NCI-H524 (cell line): ENCODE measurements at places on chromosomes 5 and 9.

DNA sequence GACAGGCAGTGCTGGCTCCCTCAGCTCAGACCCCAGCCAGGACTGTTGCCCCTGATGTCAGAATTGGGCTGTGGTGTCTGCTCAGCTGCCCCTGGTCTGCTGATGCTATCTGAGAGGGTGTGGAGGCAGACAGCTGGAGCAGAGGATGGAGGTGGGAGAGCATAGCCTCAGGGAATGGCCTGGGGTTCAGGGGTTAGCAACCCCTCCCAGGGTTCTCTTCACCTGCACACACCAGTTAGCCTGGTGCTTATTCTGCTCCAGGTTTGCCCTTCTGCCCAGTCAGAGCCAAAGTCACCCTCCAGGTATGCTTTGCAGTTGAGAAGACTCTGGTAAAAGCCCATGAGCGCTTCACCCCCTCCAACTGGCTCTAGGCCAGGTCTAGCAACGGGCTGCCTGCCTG, 109.8 kb downstream of the SAXO1 start:
- no peak for DNase-seq

DNA sequence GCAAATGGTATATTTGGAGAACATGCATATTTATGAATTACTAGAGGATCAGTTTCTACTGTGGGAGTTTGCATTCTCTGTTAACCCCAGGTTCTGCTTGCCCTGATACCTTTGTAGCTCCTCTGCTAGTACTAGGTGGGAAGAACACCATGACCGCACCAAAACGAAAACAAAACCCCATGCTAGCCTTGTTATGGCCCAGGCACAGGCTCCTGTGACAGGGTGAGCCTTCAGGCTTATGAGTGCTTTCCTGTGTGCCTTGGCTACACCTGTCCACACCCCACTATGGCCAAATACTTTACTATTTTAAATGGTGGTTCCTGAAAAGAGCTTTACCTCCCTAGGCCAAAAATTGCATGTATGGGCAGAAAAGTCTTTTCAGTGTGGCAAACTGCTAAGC, 94.8 kb downstream of the PPIC start:
- no peak for DNase-seq

- DNase-seq, result no peak
Measured at GRCh38 chr5:40386289-40386688, 293.4 kb upstream of the PTGER4 start.

DNA sequence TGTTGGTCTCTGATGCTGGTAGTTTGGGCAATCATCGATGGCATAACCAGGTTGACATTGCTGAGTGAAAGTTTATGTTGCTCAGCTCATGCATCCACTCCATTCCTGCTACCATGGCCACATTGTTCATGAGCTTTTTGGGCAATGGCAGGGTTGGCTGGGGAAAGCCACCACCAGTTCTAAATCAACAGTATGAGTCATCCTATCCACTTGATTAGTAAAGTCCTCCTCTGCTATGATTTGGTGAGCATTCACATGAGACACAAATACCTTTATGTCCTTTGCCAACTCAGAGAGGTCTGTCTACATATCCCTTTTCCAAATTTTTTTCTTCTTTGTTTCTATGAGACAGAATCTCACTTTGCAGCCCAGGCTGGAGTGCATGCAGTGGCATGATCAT, 129.7 kb upstream of the FBN2 start:
- no peak for DNase-seq

GRCh38 chr5:172002310-172002709, 4.1 kb downstream of the FBXW11 start:
- no peak for DNase-seq

DNA sequence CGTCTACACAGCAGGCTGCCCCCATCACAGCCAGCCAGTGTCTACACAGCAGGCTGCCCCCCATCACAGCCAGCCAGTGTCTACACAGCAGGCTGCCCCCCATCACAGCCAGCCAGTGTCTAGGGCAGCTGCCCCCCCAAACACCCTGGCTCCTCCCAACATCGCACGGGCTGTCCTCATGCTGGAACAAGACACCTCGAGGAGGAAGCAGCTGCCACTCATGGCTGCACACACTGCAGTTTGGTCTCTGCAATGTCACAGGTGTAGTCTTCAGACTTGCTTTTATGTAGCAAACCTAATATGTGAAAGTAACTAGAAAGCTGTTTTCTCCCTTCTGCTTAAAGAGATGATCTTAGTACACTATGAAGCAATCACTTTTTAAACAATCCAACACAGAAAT, 9.7 kb downstream of the LRRC14B start:
- DNase-seq, result no peak

- no peak for DNase-seq
Measured at GRCh38 chr5:173317852-173318251, 10.4 kb downstream of the STC2 start.

DNA sequence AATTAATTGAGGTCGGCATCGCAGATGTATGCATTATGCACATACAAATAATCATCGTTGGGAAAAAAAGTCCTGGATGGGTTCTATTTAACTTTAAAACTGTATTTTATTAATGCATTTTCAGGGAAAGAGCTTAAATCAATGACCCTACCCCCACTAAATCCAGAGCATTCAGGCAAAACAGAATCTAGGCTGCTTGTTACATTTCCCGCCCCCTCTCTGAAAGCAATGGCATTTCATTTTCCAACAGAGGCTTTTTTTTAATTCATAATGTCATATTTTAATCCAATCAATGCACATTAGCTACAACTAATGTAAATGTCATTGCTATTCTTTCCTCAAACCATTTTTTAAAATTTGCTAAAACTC, 117.4 kb upstream of the GRIA1 start:
- DNase-seq, result no peak

DNA sequence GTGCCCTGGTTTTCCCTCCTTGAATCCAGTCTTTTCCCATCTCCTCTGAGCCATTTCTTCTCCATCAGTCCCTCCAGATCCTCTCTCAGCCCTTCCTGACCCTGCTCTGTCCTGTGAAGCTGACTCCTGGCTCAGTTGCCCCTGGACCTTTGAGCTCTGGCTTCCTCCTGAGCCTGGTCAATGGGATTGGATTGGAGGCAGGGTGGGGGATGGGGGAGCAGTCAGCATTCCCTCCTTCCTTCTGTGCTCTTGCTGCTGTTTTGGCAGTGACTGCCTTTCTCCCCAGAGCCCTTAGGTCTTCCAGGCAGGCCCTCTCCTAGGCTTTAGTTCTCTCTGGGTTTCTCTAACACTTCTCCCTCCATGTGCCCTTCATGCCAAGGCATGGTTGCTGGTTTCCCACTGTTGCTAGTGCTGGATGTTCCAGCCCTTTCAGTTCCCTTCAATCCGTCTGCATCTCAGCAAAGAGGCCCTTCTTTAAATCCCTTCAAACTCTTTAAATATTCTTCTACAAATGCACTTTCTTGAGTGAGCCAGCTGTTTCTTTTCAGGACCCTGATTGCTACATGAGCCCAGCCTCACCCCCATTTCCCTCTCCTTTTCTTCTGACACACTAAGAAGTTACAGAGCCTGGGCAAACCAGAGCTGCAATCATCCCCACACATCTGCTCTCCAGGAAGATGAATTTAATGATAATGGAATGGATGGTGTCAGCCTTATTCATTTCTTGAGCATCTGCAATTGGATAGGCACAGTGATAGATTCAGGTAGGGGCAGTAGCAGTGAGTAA, 2.2 kb downstream of the TNFSF15 start:
- no peak for DNase-seq
